ENCODE measurements at places on chromosomes 3 and 15.
A peak's percentile ranks its signal among the peaks of the same experiment; 100 is the strongest.

- DNase-seq, result no peak
These were observed 218.3 kb downstream of the FHIT start for GRCh38 chr3:61032991-61033390.

- no peak for DNase-seq
These were observed 93.0 kb downstream of the SMAD3 start for GRCh38 chr15:67158367-67158766.

DNA sequence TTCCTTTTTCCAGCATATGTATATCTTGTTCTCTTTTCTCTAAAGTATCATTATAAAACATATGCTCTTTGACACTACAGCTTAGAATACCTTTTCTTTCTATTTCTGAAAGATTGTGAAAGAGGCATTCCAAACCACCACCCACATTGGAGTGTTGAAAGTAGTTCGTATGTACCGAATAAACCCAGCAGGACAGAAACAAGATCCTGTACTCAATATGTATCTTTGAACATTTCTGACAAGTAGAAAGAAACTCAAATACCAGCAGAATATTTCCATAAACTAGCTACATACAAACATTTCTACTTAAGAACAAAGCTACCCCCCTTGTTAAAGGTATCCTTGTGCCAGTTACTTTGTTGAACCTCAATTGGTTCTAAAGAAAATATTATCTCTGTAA is 415.3 kb upstream of the ALCAM start:
- no peak for DNase-seq

DNA sequence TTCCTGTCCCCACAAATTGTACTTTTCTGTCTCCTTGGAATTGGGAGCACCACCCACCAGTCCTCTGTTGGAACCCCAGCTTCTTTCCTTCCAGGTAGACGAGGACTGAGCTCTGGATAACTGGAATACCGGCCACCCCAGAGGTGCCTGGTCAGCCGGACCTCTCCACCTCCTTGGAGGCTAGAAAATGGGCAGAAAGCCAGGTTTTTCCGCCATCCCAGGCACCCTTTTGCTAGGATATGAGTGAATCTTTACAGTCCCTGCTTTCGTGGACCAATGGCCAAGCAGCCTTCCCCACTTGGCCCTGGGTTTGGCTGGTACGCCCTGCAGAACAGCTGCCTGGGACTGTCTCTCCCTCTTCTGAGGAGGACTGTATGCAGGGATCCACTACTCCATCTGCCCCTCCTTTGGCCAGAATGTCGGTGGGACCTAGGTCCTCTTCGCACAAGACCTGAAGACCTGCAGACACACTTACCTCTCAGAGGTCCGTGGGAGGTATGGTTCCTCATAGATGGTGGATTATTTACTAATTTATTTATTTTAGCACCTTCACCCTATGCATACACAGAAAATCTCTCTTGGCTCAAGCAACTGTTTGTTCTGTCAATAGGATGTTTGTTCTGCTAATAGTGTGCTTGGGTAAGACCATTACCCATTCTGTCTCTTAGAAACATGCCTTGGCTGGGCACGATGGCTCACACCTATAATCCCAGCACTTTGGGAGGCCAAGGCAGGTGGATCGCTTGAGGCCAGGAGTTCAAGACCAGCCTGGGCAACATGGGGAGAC is 8.6 kb upstream of the CHAC1 start:
- DNase-seq, result peak; percentile 84

- DNase-seq, result no peak
These were observed 6.9 kb downstream of the SLC6A1 start for GRCh38 chr3:10999221-11000107.

- DNase-seq, result no peak
These were observed 1.9 kb downstream of the CHST2 start for GRCh38 chr3:143121241-143122088.
